Stimulated activated CD8-positive, alpha-beta memory T cell treated with anti-CD3 and anti-CD28 coated beads, Interleukin-4, amount 100 ng/mL, for 4 hours (primary cell): ENCODE measurements at places on chromosomes 12 and 14.

GRCh38 chr12:122184517-122184916, 1.6 kb downstream of the LRRC43 start:
- DNase-seq, result no peak

GRCh38 chr12:131332224-131332623, 378.5 kb downstream of the ADGRD1 start:
- no peak for DNase-seq

GRCh38 chr14:61221906-61222305, 59.2 kb downstream of the TMEM30B start:
- no peak for DNase-seq

GRCh38 chr12:77131977-77132490, 66.7 kb upstream of the E2F7 start:
- no peak for DNase-seq

- DNase-seq, result peak; percentile 13
Observed at GRCh38 chr14:104723651-104724406, at the start of gene ADSS1. ADSS1 (plus strand) TSS chr14:104724229; CDS start chr14:104724271, 42 bp downstream.

DNA sequence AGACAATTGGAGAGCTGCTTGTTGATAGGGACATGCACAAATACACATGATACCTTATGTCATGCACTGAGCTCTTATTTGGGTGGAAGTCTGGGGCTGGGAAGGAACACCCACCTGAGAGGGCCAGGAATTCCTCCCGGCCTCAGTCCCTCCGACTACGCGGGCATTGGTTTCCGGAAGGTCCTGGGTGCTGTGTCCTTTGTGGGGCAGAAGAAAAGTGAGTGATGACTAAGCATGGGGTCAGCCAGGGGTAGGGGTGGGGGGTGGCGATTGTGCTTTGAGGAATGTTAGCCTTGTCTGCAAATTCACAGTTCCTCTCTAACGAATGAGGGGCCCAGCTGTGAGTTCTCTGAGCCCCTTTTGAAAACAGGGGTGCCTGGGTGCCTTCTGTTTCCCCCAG, 798 bp downstream of the CELA1 start:
- no peak for DNase-seq

DNA sequence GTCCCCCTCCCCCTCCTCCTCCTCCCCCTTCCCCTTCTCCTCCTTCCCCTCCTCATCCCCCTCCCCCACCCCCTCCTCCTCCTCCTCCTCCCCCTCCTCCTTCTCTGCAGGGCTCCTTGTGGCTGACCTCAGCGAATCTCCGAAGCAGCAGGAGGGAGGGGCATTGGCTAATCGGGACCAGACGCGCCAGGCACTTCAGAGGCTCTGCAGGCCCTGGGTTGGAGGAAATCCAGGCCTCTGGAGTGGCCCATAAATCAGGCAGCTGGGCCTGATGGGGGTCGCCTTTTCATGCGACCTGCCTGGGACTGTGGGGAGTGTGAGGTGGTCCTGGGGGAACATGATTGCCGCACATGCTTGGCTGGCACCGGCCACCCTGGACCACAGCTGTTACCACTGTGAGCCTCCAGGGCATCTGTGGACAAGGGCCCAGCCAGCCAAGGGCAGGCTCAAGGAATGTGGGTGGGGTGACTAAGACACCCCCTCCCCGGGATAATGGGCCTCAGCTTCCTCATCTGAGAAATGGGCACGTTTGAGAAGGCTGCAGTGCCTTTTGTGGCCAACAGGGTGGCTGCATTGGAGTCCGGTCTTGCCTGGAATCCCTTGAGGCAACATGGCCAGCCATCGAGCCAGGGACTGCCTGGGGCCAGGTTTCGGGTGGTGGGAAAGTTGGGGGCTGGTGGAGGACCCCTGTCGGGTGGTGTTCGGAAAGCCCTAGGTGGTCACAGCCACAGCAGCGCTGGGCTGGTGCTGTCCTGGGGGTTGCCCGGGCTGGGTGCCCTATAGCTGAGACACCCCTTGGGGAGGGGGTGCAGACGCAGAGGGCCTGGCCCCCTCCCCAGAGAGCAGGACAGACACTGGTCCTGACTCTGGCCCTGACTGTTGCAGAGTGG, 12.0 kb downstream of the KIF26A start:
- DNase-seq, result no peak

DNA sequence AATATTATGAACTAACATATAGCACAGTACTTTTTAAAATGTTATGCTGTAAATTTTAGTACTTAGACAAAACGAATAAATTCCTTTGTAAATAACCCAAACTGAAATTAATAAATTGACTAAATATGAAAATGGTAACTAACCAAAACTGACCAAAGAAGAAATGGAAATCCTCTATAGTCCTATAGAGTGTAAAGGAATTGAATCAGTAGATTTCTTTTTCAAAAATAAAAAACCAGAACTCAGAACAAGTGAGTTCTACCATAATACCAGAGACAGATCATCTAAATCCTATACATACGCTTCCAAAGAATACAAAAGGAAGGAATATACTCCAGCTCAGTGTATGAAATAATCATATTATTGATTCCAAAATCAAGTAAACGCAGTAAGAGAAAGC, 39.8 kb downstream of the TMPRSS12 start:
- no peak for DNase-seq

GRCh38 chr12:65825183-65825506, 862 bp downstream of the HMGA2 start:
- DNase-seq, result no peak

GRCh38 chr14:20486684-20487395, 17.6 kb downstream of the PNP start:
- DNase-seq, result no peak

GRCh38 chr14:20048202-20048601, 11.6 kb upstream of the OR4L1 start:
- DNase-seq, result no peak

- no peak for DNase-seq
Observed at GRCh38 chr12:41943671-41944070, 201.0 kb downstream of the GXYLT1 start.

DNA sequence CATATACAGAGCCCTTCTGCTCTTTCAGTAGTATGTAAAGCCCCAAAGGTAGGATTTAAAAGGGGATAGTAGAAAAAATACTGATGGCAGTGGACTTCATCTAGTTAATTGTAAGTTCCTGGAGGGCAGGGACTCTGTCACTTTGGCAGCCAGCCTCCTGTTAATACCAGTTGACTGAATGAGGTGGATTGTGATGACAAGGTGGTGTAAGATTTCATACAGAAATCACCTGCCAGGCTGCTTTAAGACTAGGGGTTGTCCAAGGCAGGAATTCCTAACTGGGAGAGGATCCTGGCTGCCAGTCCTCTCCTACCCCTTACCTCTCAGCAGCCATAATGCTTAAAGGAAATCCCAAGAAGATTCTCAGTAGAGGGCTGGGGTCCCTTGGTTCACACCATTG, 7.3 kb downstream of the DYRK2 start:
- DNase-seq, result no peak

- no peak for DNase-seq
Observed at GRCh38 chr14:103522649-103523574, at the start of gene CKB. CKB (minus strand) TSS chr14:103522830; CDS start chr14:103522493, 337 bp downstream.

GRCh38 chr12:43288671-43289425, 263.2 kb downstream of the ADAMTS20 start:
- DNase-seq, result no peak

DNA sequence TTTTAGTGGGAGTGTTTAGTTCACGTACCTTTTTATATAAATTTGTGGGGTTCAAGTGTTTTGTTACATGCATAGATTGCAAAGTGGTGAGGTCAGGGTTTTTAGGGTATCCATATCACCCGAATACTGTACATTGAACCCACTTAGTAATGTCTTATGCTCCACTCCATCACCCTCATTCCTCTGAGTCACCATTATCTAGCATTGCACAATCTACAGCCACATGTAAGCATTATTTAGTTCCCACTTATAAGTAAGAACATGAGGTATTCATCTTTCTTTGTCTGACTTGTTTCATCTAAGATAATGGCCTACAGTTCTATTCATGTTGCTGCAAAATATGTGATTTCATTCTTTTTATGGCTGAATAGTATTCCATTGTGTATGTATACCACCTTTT, 583.7 kb upstream of the LRFN5 start:
- no peak for DNase-seq

- DNase-seq, result no peak
Observed at GRCh38 chr14:89576960-89577359, 159.9 kb upstream of the FOXN3 start.

- DNase-seq, result no peak
Observed at GRCh38 chr12:71950404-71950803, 11.8 kb downstream of the TPH2 start.

DNA sequence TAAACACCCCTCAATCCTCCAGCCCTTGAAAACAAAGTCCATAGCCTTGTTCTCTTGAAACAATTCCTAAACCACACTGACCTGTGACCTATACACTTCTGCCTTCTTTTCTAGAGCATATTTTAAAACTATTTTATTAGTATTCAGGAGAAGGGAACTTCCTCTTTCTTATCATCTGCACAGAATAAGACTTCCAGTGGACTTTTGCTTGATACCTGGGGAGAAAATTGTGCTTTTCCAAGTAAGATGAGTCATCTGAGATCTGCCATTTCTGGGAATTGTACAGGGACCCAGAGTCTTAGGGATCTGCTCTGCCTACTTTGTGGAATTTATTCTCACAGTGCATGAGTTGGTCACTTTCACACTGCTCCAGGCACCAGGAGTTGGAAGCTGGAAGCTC, 10.5 kb upstream of the WNT5B start:
- DNase-seq, result no peak

DNA sequence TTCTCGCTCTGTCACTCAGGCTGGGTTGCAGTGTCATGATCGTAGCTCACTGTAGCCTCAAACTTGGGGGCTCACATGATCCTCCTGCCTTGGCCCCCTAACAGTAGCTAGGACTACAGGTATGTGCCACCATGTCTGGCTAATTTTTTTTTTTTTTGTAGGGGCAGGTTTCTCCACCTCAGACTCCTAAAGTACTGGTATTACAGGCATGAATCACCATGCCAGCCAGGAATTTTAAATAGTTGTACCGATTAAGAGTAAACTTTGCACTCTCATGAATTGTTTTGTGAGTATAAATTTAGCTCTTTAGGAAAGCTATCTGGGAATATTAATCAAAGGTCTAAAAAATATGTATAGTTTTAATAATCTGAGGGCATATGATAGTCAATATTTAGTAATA, 25.5 kb downstream of the YEATS4 start:
- DNase-seq, result no peak

DNA sequence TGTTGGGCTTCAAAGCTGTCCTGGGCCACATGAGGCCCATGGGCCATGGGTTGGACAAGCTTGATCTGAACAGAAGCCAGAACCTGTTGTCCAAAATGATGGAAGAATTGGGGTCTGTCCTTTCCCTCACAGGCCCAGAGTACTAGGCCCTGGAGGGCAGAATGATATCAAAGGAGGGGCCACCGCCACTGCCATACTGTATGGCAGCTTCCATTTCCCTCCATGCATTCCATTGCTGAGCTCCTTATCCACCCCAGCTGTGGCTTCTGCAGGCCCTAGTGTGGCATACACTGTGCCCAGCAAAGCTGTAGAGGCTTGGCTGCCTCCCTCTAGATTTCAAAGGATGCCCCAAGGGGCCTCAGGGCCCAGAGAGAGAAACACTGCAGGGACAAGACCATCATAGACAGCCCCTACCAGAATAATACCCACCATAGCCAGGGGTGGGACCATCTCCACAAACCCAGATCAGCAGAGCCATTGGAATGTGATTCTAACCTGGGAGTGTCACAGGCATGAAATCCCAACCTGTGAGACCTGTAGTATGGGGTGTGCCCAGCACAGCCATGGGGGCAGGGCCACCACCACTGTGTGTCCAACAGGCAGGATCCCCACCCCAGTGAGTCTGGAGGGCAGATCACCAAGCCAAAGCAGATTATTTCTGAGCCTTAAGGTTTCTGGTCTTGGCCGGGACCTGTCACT, 61.4 kb upstream of the BEGAIN start:
- no peak for DNase-seq

DNA sequence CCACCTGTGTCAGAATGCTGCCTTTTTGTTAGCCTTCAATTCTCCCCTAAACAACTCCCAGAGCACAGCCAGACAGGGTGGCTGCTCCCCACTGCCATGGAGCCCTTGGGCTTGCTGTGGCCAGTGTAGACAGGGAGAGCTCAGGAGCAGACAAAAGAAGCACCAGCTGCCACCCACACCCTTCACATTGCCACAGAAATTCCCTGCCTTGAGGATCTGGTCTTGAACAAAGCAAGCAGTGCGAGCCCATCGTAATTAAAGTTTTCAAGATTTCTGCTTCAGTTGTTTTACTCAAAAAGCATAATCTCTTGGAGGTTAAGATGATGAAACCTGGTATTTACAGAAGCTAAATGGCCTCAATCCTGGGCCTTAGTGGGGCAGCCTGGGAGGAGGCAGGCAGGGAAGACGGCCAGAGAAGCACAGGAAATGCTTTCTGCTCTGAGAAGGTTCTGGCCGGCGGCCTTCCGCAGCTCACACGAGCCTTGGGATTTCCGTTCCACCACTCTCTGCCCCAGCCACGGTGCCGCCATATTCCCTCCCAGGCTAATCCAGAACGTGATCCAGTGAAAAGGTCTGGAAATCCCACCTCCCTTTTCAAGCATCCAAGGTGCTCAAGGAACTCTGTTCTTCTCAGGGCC, 535.2 kb downstream of the BCL11B start:
- no peak for DNase-seq

DNA sequence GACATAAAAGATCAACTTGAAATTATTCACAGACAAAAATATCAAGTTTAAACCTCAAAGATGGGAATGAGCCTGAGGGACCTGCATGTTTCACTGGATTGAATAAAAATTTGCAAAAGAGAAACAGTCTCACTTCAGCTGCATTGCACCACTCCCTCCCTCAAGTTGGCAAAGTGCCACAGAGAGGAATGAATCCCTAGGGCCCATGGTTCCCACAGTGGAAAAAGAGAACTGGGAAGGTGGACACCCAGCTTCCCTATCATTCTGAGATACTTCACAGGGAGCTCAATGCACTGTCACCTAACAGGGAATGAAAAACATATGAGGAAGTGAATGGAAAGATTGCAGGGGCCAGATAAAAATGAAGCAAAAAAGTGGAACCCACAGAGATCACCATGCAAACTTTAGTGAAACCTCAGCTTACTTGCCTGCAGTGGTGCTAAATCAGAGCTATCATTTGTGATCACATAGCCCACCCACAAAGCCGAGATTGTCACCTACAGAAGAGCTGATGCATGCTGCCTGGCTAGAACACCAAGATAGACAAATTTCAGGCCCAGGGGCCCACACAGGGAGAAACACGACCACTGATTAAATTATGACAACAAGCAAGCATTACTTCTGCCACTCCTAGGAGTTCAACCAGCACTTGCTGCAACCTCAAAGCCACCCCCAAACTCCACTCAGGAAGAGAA, 911.3 kb downstream of the LRFN5 start:
- no peak for DNase-seq

GRCh38 chr12:112489456-112489855, 70.7 kb downstream of the PTPN11 start:
- no peak for DNase-seq

DNA sequence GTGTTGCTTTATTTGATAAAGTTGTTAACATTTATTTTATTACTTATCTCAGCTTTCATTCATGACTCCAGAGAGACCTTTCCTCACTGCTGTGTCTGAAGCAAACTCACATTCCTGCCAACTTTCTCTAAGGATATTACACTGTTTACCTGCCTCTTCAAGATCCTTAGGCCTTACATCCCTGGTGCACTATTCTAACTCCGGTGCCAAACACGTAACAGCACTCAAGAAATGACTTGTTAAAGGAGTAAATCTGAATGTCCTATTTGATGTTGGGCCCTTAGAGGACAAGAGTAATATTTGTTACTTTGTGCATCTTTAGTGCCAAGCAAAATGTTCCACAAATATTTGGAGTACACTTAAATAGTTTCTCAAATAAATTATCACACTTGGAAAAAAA, 324.1 kb upstream of the FLRT2 start:
- no peak for DNase-seq
